NCI-H1105 treated with DMSO at 0.1 percent for 48 hours (cell line): ENCODE measurements at places on chromosomes 3 and 15.

- no peak for DNase-seq
These were observed 41.9 kb downstream of the SLC6A20 start for GRCh38 chr3:45754461-45754860.

DNA sequence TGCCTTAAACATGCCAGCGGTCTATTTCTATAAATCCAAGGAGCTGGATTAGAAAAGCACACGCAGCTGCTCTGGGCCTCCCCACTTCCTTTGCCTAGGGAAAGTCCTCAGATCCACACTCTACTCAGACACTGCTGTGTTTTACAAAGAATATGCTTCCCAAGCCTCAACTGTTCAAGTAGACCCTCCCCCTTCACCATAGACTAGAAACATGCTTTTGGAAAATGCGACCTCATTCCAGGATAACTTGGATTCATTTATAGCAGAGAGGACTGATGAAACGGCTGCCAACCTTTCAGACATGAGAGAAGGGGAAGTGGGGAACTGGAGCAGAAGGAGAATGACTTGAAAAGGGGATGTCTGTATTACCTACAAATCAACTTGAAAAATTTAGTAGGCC, 64.0 kb downstream of the P3H2 start:
- DNase-seq: no peak

DNA sequence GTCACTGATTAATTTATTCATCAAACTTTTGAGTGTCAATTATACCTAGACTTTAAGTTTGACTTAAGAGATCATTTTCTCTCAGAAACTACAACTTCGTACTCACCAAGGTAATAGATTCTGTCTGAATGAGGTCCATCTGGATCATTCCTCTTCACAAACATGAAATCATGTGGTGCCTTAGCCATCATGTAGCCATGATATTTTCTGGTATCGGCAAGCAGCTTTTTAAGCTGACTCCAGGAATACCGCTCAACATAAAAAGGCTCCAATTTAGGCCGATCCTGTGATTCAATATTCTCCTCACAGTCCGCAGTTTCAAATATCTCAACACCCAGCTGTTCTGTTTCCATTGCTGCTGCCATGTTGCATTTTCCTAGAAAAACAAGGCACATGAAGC, 5.3 kb downstream of the DPP8 start:
- no peak for DNase-seq

DNA sequence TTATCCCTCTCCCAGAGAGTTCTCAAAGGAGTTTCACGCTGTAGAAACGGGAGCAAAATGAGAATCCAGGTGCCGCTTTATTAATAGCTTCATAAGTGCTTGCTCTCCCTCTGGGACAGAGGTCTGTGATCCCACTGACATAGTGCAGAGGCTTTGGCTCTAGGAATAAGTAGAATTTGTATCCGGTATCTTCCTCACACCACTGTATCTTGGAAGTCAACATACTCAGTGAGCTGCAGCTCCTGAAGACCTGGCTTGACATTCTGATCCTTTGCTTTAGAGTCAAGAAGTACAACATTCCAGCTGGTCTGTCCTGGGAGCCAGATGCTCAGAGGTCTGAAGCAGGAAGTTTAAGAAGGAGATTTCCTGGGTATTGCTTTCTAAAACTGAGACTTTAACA, 323.0 kb downstream of the LPP start:
- DNase-seq: no peak

- DNase-seq: no peak
These were observed 387.8 kb downstream of the TUSC7 start for GRCh38 chr3:117097351-117097750.

DNA sequence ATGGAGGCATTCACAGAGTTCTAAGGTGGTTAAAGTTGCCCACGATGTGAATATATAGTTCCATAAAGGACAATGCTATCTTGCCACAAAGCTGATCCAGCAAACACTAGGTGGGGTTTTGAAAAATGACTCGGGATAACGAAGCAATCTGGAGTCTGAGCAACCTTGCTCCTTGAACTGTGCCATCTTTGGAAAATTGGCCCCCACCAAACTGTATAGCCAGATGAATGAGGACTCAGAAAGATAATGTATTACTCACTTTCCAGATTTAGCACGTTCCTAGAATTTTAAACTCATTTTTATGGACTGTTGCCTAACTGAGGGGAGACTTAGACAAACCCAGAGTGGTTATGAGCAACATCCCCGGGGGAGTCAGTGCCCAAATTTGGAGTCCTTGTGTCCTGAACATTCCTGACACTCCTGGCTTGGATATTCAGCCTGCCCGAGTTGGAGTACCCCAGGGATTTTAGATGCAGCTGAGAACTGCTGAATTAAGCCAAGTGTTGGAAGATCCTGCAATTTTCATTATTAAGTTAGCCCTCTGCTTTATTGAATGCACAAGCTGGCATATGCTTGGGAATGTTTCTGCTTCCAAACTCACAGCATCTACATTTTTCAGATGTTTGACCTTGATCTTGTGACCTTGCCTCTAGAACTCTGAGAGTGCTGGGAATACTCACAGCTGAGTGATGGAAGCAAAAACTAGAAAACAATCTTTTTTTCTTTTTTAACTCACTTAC, 8.8 kb upstream of the MAGI1 start:
- DNase-seq: no peak

- DNase-seq: no peak
These were observed 388.3 kb upstream of the IL12A start for GRCh38 chr3:159600291-159600690.

DNA sequence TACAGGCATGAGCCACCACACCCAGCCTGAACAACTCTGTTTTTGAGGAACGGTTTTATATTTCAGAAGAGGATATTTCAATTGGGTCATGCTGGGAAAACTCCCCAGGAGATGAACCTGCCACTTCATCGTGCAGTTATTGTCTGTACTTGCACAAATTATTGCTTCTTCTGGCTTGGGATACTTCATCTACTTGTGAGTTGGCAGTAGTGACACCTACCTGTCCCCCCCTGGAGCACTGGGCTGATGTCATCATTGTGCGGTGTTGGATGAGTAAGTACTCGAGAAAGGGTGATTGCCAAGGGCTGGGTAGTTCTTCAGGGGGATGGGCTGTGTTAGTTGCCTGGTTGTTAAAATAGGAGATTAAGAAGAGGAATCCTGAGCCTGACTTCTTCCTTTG, 85.1 kb upstream of the SAMMSON start:
- DNase-seq: no peak
